Mesenchymal stem cell (in vitro differentiated cells and primary cell): ENCODE measurements at places on chromosomes 12 and 14.

- no peak for DNase-seq
- no peaks in the 10 kb centered on the region for H3K27me3 ChIP-seq
- H3K27ac ChIP-seq = no peak overlapping the region
These were observed 33.7 kb downstream of the LRCOL1 start for GRCh38 chr12:132576701-132577100.

- no peak for DNase-seq
- H3K27ac ChIP-seq = no peak overlapping the region
- H3K4me1 ChIP-seq = peaks cover 5% of the 10 kb centered on the region
- peaks cover 3% of the 10 kb centered on the region for H3K27me3 ChIP-seq
- no peaks in the 10 kb centered on the region for H3K36me3 ChIP-seq
These were observed 17.4 kb upstream of the EIF4B start for GRCh38 chr12:52988898-52989297.

DNA sequence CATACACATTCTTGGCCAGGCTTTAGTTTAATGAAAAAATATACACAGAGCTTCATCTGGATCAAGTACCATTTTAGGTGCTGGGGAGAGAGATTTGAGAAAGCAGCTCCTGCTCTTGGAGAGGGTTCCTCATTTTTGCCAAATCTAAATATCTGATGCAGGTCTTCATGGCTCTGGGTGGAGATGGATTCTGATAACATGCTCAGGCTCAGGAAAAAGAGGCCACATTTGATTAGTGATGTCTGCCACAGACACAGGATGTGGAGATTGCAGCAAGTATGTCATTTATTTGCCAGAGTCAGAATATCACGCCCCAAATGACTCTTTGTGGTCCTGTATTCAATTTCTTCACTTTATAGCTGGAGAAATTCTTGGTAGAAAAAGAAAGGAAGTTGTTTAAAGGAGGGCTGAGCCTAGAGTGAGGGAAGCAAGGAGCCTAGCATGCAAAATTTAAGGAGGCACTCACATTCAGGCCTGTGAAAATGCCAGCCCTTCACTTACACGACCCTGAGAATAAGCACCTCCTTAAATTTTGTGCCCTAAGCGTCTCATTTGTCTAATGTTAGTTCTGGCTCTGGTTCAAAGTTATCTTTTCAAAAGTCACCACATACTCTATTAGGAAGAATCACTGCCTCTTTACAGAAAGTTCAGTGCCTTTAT lies 492.9 kb upstream of the TBX3 start:
- H3K36me3 ChIP-seq = no peaks in the 10 kb centered on the region
- H3K4me3 ChIP-seq = no peak overlapping the region
- H3K27ac ChIP-seq = no peak overlapping the region
- DNase-seq = no peak

DNA sequence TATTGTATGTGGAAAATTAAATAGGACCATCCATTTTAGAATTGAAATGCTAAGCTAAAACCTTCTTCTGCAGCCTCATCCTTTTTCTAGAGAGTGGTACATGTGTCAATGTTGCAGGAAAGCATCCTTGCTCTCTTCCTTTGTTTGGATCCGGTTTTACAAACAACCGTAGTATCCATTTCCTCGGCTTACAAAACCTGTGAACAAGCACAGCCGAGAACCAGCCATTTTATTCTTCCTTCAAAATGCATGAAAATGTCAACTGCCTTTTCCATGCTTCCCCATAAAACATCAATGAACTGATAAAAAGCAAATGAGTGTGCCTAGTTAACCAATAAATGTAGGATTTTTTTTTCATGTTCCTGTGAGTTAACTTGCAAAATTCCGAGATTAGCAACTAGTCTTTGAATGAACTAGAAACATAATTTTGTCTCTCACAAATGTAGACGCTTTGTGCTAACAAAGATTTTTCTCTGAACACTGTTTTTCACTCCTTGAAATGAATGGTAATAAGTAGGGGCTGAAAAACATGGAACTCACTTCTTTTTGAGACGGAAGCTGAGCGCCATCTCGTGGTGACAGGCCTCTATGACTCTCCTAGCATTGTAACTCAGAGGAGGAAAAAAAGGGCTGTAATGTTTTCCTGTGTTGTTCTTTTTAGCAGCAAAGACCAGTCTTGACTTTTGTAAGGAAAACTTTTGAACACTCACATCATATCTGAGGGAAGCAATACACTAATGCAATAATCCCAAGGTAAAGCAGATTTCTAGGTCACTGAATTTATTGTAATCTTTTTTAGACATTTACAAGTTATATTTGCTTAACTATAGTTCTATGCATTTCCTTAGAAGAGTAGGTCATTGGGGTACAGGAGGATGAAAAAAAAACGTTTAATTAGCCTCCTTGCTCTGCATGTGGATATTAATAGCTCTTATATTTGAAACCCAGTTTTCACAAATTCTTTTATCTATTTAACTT lies 157.4 kb upstream of the FOXG1 start:
- no peaks in the 10 kb centered on the region for H3K27me3 ChIP-seq
- H3K4me1 ChIP-seq = no peaks in the 10 kb centered on the region
- peak; percentile 30 for DNase-seq
- no peak overlapping the region for H3K27ac ChIP-seq

- no peaks in the 10 kb centered on the region for H3K4me1 ChIP-seq
- no peak overlapping the region for H3K4me3 ChIP-seq
These were observed 235.0 kb downstream of the ATP23 start for GRCh38 chr12:58176296-58176869.
